Stomach (tissue), 19 donors: ENCODE measurements at places on chromosomes 16 and 17. TPM values are rescaled to one million over a fixed set of nuclear protein-coding genes. Genes with fewer than 3 reads are reported as not detected.

The TPSAB1 gene
- 22.3 TPM for total RNA-seq

The KRTAP9-2 gene
- total RNA-seq: not detected

The SLC52A1 gene
- total RNA-seq: not detected

The OR1F1 gene
- total RNA-seq: not detected

The WFIKKN1 gene
- total RNA-seq: not detected

The SLC13A2 gene
- 3.2 TPM for total RNA-seq

The CACNG3 gene
- total RNA-seq: not detected

The KRT33B gene
- not detected for total RNA-seq

The ITGAX gene
- not detected for total RNA-seq

The EIF4A3 gene
- 78.2 TPM for total RNA-seq

The SLC9A5 gene
- total RNA-seq: 4.3 TPM

The MARCHF10 gene
- not detected for total RNA-seq

GRCh38 chr16:11325404-11326083 lies 19.7 kb upstream of the RMI2 start:
- DNase-seq: no peak

DNA sequence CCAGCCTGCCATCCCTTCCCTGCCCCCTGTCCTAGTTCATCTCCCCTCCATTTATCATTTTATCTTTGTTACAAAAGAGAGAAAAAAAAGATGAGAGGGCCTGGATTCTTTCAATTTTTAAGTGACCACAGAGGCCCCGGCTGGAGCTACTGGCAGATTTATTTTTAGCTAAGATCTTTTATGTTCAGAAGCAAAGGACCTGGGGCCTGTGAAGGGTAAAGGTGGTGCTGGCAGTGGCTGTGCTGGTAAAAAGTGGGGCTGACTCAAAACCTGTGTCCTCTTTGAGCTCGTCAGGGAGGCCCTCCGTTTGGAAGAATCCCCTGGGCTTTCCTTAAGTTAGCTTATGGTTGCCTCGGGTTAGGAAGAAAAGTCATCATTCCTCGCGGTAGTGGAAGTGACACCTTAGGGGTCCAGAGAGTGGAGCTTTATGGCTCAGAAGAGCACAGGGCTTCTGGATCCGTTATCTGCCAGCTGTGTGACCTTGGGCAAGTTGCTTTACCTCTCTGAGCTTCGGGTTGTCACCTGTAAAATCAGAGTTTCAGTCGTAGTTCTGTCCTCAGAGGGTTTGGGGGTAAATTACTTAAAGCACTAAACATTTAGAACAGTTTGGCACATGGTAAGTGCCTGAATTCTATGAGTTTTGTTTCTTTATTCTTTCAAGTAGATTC lies 923.8 kb upstream of the EEF2KMT start:
- DNase-seq: no peak

GRCh38 chr17:4487820-4488716 lies 10.6 kb upstream of the SPNS2 start:
- no peak for DNase-seq

GRCh38 chr16:11112723-11113348 lies 143.2 kb downstream of the SOCS1 start:
- no peak for DNase-seq

GRCh38 chr17:38575781-38576180 lies 30.0 kb downstream of the SRCIN1 start:
- no peak for DNase-seq

DNA sequence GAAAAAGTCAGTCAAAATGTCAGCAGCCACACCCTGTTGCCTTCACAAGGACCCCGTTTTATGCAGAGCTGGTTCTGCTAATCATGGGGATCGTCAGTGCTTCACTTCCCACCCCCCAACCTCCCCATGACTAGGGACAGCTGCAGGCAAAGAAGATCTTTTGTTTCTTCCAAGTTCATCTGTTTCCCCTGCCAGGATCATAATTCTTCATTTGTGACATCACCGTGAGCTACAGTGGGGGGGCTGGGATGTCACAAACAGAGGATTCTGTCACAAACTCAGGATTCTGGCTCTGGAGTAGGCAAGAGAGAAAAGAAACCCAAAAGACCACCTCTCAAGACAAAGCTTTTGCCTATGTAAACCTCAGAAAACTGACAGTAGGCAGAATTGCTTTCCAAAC lies 24.7 kb downstream of the DNAJC7 start:
- DNase-seq: no peak

DNA sequence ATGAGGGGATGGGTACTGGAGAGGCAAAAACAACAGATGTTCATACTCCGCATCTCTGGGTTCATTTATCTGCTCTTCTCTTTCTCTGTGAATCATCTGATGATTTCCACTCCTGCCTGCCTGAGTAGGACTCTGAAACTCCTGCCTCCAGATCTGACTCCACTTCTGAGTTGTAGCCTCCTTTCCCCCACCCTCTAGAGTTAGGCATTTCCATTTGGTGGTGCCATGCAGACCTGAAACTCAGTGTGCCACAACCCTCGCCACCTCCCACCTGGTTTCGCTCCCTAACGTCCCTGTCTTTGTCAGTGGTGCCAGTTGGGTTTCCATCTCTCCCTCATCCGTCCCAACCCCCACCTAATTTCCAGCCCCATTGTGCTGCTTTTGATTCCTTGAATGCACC lies 126.2 kb downstream of the PRKCB start:
- DNase-seq: no peak

GRCh38 chr16:77938913-77939312 lies 83.4 kb upstream of the CLEC3A start:
- DNase-seq: peak; percentile 44

- no peak for DNase-seq
These were observed 30.8 kb upstream of the METTL16 start for GRCh38 chr17:2542456-2542855.

GRCh38 chr16:53061256-53061655 lies 6.5 kb downstream of the CHD9 start:
- no peak for DNase-seq

DNA sequence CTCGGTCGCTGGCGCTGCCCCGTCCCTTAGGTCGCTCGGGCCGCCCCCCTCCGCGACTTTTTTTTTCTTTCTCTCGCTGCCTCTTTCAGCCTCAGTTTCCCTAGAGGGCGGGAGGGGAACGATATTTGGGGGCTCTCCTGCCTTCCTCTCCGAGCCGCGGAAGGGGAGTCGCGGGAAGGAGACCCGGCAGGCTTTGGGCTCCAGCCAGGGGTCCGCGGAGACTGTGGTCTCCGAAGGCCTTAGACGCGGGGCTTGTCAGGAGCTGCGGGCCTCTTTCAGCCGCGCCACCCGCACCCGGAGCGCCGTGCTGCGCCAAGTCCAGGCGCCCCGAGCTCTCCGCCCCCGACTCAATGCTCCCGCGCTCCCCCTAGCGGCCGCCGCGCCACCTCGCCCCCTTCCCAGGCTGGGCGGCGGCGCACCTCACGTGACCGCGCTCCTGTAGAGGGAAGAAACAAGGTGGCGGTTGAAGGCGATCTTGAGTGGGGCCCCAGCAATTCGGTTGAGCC lies at the start of gene LRRC37B:
Gene LRRC37B, plus strand, starts transcription at position 427 of the 506 bp plus-strand sequence. CDS start 14,010 bp downstream, outside the sequence.
- DNase-seq: peak; percentile 91

DNA sequence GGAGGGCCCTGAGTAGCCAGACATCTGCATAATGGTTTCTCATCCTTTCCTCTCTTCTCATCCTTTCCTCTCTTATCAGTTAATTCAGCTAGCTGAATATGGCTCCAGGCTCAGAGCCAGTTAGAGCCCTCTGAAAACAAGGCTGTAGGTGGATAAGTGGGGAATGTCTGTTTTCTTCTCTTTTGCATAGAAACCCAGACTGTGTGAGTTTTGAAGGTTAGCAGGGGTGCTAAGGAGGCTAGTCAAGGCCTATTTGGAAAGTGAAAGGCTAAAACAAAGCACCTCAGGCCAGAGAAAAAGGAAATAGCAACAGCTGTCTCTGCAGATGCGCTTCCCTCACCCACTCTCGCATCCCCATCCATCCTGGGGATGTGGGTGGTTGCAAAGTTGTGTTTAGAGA lies 420.9 kb downstream of the SHISA9 start:
- DNase-seq: no peak

DNA sequence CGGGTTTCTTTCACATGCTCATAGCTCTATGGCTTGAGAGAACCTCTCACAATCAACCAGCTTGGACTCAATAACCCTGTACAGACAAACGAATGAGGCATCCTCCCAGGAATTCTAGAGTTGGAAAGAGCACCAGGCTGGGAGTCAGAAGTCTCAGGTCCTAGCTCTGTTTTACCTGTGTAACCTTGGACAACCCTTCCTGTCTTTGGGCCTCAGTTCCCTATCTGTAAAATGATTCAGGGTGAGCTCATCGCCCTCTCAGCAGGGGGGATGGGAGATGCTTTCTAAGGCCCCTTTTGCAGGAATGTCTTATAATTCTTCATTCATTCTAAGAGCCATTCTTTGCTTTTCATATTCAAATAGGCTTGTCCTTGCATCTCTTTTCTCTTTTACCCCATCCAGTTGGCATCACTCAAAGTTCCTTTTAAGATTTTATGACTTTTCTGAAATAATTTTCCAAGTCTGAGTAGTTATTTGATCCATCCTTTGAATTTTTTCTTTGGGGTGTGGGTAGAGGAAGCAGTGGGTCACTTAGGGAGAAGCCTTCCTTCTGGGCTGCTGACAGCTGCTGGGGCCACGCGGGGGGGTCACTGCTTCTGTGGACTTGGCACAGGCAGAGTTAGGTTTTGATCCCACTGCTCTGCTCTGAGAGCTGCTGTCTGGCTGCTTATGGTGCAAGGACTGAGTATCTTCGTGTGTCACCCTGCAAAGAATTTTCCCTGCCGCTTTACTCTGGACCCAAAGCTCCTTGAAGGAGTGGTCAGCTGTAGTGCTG lies 102.7 kb downstream of the UTP18 start:
- no peak for DNase-seq

- no peak for DNase-seq
These were observed 592.3 kb downstream of the TMEM114 start for GRCh38 chr16:7997966-7998365.

GRCh38 chr17:55962951-55963401 lies 190.3 kb upstream of the ANKFN1 start:
- DNase-seq: no peak

DNA sequence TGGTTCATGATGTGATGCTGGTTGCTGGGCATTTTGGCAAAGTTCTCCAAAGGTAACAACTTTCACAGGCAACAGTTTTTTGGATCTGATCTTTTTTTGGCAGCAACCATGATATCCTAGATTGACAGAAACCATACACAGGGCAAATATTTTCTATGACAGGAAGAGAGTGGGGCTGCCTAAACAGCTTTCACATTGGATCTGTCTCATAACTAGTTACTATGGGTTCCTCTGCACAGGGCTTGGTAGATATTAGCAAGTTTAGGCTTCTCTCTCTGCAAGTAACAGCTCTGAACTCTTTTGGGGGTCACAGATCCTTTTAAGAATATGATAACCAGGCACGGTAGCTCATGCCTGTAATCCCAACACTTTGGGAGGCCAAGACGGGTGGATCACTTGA lies 28.6 kb downstream of the COG4 start:
- DNase-seq: no peak

- DNase-seq: no peak
These were observed 211.9 kb downstream of the KATNIP start for GRCh38 chr16:27761816-27762215.

- DNase-seq: no peak
These were observed 336.0 kb upstream of the ZFHX3 start for GRCh38 chr16:73383988-73384365.

- peak; percentile 43 for DNase-seq
These were observed 58.1 kb downstream of the ZDHHC7 start for GRCh38 chr16:84953190-84953746.

DNA sequence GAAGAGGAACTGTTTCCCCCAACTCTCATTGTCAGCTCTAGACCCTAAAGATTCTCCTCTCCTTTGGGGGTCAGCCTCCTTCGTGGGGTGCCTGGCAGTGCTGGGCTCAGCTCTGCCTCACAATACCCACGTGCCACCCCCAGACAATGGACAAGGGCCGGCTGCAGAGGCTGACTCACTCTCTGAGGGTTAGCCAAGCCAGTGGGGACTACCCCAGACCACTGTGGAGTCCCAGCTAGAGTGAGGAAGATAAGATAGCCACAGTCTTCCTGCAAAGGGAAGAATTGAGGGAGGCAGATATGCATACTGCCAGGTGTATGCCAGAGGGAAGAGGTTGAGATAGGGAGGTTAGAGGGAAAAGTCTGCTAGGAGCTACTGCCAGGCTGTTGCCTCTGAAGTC lies 13.5 kb upstream of the MTMR4 start:
- DNase-seq: no peak

GRCh38 chr17:46820592-46821450 lies 2.3 kb upstream of the WNT3 start:
- no peak for DNase-seq

GRCh38 chr17:73478334-73478733 lies 165.9 kb downstream of the SDK2 start:
- DNase-seq: no peak

GRCh38 chr17:49984283-49984682 lies 10.7 kb downstream of the DLX3 start:
- no peak for DNase-seq

DNA sequence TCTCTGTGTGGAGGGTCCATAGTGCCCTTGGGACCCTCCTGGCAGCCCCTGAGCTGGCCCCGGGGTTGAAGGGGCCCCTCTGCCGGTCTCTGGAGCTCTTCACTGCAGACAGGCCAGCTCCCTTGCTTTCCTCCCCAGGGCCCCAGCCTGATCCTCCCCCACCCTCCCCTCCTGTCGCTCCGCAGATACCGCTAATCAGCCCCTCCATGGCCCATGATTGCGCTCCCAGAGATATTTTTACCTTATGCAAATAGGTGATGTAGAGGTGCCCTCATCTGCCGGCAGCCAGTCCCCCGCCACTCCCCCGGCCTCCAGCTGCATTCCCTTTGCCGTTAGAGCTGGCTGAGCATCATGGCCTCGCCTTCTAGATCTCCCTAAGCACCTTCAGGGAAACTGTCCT lies 9.2 kb downstream of the MMP15 start:
- DNase-seq: no peak

DNA sequence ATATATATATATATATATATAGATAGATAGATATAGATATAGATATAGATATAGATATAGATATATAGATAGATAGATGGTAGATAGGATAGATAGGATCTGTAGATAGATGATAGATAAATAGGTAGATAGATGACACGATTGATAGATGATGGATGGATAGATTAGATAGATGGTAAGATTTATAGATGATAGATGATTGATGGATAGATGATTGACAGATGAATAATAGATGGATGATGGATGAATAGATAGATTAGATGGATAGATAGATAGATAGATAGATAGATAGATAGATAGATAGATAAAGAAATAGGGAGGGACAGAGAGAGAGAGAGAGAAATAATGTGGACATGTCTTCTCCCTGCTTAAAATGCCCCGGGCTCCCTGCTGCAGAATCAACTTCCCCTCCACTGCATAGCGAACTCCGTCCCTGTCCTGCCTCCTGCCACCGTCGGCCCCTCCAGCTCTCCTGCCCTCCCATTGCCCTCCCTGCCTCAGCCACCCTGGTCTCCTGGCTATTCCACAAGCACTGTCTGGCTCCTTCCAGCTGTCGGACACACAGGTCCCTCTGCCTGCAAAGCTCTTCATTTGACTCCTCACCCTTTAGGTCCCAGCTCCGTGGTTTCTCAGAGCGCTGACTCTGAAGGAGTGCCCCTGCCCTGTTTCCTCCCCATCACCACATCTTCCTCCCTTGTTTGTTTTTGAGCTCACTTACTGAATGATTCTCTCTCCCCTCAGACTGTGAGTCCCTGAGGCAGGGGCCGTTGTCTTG lies 254.0 kb downstream of the KATNIP start:
- DNase-seq: no peak

GRCh38 chr17:63703556-63704258 lies 3.8 kb upstream of the LIMD2 start:
- no peak for DNase-seq
